ENCODE measurements at places on chromosomes 7 and 10.

GRCh38 chr7:873367-874002 is 2.9 kb upstream of the GET4 start:
- peaks cover 14% of the 10 kb centered on the region for H3K4me1 ChIP-seq
- peaks cover 36% of the 10 kb centered on the region for H3K36me3 ChIP-seq
- H3K4me3 ChIP-seq = peak overlapping the region; percentile 13
- H3K27me3 ChIP-seq = no peaks in the 10 kb centered on the region

- no peak for DNase-seq
- no peaks in the 10 kb centered on the region for H3K36me3 ChIP-seq
- no peak overlapping the region for H3K27ac ChIP-seq
- H3K4me3 ChIP-seq = no peak overlapping the region
- peaks cover 7% of the 10 kb centered on the region for H3K4me1 ChIP-seq
These were observed 42.3 kb downstream of the NRCAM start for GRCh38 chr7:108413782-108414492.

DNA sequence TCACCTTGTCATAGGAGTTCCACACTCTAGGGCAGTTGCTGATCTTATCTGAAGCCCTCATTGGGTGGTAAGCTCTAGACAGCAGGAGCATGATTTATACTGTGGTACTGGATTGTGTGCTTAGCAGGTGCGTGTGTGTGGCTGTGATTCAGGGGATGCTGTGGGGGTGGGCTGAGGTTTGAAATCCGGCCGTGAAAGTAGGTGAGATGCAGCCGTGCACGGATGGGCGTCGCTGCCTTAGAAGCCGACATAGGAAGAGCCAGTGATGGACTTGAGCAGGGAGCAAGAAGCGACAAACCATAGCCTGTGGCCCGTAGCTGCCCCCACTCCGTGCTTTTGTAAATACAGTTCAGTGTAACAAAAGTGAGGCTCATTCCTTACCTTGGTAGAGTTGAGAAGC is 38.2 kb downstream of the PROSER2 start:
- H3K27me3 ChIP-seq = peaks cover 59% of the 10 kb centered on the region
- H3K4me1 ChIP-seq = peaks cover 21% of the 10 kb centered on the region
- no peak for DNase-seq
- no peaks in the 10 kb centered on the region for H3K36me3 ChIP-seq
- H3K4me3 ChIP-seq = no peak overlapping the region

GRCh38 chr10:131446171-131446570 is 134.7 kb upstream of the TCERG1L start:
- no peak for DNase-seq
- no peaks in the 10 kb centered on the region for H3K4me1 ChIP-seq
- H3K36me3 ChIP-seq = no peaks in the 10 kb centered on the region
- H3K27ac ChIP-seq = no peak overlapping the region

GRCh38 chr7:39488467-39489393 is 77.5 kb upstream of the YAE1 start:
- peaks cover 39% of the 10 kb centered on the region for H3K27me3 ChIP-seq
- H3K36me3 ChIP-seq = no peaks in the 10 kb centered on the region
- no peak for DNase-seq
- no peak overlapping the region for H3K4me3 ChIP-seq

DNA sequence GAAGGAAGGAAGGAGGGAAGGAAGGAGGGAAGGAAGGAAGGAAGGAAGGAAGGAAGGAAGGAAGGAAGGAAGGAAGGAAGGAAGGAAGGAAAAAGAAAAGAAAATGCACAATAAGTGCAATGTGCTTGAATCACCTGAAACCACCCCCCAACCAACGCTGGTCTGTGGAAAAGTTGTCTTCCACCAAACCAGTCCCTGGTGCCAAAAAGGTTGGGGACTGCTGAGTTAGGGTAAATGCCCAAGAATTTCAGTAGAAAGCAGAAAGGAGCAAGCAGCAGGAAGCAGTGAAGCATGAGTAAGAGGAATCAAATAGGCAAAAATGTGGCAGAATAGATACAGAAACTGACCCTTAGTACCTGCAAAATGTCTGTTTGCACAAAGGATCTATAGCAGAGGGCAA is 137.2 kb downstream of the JCAD start:
- H3K27me3 ChIP-seq = peaks cover 14% of the 10 kb centered on the region
- peaks cover 3% of the 10 kb centered on the region for H3K4me1 ChIP-seq
- no peak overlapping the region for H3K4me3 ChIP-seq

DNA sequence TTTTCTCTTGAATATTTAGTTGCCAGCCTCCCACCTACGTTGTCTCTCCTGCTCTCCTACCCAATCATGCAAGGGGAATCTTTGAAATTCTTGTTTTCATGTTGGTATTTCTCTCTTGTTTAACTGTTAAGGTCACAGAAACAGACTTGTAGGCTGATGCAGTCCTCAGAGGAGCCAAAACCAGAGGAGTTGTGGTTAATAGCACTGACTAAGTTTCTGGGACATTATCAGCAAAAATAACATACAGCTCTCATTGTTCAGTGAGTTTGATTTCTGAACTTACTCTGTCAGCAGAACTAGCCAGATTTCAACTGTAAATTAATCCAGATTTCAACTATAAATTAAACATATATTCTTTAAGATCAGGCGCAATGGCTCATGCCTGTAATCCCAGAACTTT is 11.1 kb upstream of the CUL1 start:
- peaks cover 6% of the 10 kb centered on the region for H3K27me3 ChIP-seq
- H3K4me1 ChIP-seq = peaks cover 3% of the 10 kb centered on the region
- DNase-seq = no peak

GRCh38 chr7:2516194-2516555 is 3.4 kb upstream of the LFNG start:
- H3K27me3 ChIP-seq = peaks cover 3% of the 10 kb centered on the region
- no peak for DNase-seq
- no peak overlapping the region for H3K4me3 ChIP-seq
- H3K4me1 ChIP-seq = peaks cover 21% of the 10 kb centered on the region
- H3K27ac ChIP-seq = no peak overlapping the region

- no peaks in the 10 kb centered on the region for H3K36me3 ChIP-seq
- H3K4me3 ChIP-seq = no peak overlapping the region
- no peaks in the 10 kb centered on the region for H3K4me1 ChIP-seq
- H3K27me3 ChIP-seq = no peaks in the 10 kb centered on the region
- H3K27ac ChIP-seq = no peak overlapping the region
These were observed 673.0 kb upstream of the AUTS2 start for GRCh38 chr7:68925241-68925640.

DNA sequence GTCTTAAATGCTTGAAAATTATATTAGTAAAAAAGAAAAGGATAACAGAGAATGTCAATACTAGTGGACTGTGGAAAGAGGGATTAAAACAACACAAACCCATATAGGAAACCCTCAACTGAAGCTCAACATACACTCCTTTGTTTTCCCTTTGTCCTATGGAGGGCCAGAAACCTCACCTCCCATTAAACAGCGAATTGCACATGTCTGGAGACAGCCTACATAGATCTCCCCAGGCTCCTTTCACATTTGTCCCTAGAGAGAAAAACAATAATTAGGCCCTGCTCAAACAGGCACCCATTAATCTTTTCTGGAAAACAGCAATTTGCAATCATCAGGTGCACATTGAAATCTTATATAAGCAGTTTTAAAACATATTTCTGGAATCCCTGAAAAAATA is 87.6 kb upstream of the SEMA3D start:
- H3K4me3 ChIP-seq = no peak overlapping the region
- no peaks in the 10 kb centered on the region for H3K27me3 ChIP-seq
- DNase-seq = no peak

GRCh38 chr10:20065814-20066213 is 249.6 kb downstream of the PLXDC2 start:
- no peaks in the 10 kb centered on the region for H3K36me3 ChIP-seq
- H3K27me3 ChIP-seq = no peaks in the 10 kb centered on the region
- no peak overlapping the region for H3K27ac ChIP-seq
- DNase-seq = no peak
- H3K4me3 ChIP-seq = no peak overlapping the region

- peak overlapping the region; percentile 82 for H3K4me3 ChIP-seq
- H3K36me3 ChIP-seq = no peaks in the 10 kb centered on the region
- peaks cover 16% of the 10 kb centered on the region for H3K4me1 ChIP-seq
- DNase-seq = peak; percentile 25
- peak overlapping the region; percentile 79 for H3K27ac ChIP-seq
These were observed 875 bp upstream of the HECTD2 start for GRCh38 chr10:91409069-91409868.

GRCh38 chr10:75405598-75406461 is 4.3 kb upstream of the ZNF503 start:
- no peaks in the 10 kb centered on the region for H3K36me3 ChIP-seq
- peaks cover 23% of the 10 kb centered on the region for H3K4me1 ChIP-seq
- no peak overlapping the region for H3K4me3 ChIP-seq
- no peak for DNase-seq

DNA sequence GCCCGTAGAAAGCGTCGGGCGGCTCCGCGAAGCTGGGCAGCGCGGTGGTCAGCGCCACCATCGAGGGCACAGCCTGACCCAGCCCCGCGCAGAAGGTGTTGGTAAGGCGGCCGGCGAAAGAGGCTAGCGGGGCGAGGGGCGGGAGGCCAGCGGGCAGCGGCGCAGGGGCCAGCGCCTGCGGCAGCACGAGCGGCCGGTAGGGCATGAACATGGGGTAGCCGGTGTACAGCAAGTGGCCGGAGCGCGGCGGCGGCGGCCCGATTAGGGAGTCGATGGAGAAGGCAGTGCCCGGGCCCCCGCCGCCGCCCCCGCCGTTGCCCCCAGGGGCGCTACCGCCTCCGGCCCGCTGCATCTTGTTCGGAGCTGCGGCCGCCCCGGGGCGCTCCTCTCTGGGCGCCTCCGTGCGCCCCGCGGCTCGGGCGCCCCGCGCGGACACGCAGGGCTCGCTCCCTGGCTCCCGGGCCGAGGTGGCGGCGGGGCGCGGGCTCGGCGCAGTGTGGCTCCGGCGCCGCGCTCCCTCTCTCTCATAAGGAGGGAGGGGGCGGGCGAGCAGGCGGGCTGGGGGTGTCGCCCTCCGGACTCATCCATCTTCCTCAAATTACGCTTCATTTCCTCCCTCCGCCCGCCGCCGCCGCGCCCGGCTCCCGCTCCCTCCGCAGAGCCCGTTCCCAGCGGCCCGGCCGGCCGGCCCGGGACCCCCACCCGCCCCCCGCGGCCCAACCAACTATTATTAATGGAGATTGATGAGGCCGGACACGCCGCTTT is at the start of gene GBX1:
Gene GBX1 (minus strand): TSS at position 498 of the 765 bp plus-strand sequence. CDS start 146 bp downstream, at position 352.
- peak within 1 kb of the TSS; percentile 62 for H3K4me3 ChIP-seq
- H3K27me3 ChIP-seq = peaks cover 34% of the 10 kb centered on the region
- H3K27ac ChIP-seq = no peak within 1 kb of the TSS
- H3K4me1 ChIP-seq = peaks cover 8% of the 10 kb centered on the region
- no peak for DNase-seq
- H3K36me3 ChIP-seq = no peaks in the 10 kb centered on the region

DNA sequence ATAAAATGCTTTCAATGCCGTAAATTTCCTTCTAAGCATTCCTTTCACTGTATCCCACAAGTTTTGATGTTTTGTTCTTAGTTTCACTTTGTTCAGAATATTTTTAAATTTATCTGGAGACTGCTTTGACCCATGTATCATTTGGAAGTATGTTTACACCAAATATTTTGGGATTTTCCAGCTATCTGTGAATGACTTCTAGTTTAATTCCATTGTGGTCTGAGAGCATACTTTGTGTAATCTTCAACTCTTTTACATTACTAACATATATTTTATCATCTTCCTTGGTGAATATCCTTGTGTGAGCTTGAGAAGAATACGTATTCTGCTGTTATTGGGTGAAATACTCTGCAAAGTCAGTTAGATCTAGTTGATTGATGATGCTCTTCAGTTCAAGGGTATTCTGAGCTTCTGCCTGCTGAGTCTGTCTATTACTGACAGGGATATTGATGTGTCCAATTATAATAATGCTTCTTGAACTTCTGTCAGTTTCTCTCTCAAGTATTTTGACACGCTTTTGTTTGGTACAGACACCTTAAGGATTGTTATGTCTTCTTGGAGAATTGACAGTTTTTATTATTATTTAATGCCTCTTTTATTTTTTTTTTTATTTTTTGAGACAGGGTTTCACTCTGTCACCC is 31.6 kb downstream of the MKLN1 start:
- no peak for DNase-seq
- peaks cover 58% of the 10 kb centered on the region for H3K4me1 ChIP-seq
- no peaks in the 10 kb centered on the region for H3K27me3 ChIP-seq
- peaks cover 8% of the 10 kb centered on the region for H3K36me3 ChIP-seq

- no peaks in the 10 kb centered on the region for H3K27me3 ChIP-seq
- peaks cover 2% of the 10 kb centered on the region for H3K4me1 ChIP-seq
- DNase-seq = no peak
- no peaks in the 10 kb centered on the region for H3K36me3 ChIP-seq
These were observed 78.6 kb upstream of the ARMC3 start for GRCh38 chr10:22849077-22849805.

DNA sequence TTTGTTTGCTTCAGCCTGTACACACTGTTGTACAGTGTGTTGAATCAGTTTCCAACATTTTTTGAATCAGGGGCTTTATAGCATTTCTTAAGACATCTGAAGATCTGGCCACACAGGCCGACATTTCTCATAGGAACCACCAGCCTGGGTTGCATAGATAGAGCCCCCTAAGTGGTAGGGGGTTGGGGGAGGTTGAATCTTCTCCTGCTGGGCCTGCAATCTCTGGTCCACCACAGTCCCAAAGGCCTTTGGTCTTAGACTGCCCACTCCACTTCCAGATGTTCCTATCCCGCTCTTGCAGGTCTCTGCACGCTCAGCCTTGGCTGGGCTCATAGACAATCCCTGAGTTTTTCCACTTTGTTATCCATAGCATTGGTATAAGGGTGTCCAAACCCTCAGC is 75.4 kb upstream of the HABP2 start:
- no peaks in the 10 kb centered on the region for H3K4me1 ChIP-seq
- no peak overlapping the region for H3K4me3 ChIP-seq
- DNase-seq = no peak

GRCh38 chr7:88329532-88330463 is 23.1 kb upstream of the STEAP4 start:
- DNase-seq = no peak
- H3K36me3 ChIP-seq = no peaks in the 10 kb centered on the region
- no peak overlapping the region for H3K27ac ChIP-seq
- H3K27me3 ChIP-seq = peaks cover under 1% of the 10 kb centered on the region
- peaks cover 3% of the 10 kb centered on the region for H3K4me1 ChIP-seq

DNA sequence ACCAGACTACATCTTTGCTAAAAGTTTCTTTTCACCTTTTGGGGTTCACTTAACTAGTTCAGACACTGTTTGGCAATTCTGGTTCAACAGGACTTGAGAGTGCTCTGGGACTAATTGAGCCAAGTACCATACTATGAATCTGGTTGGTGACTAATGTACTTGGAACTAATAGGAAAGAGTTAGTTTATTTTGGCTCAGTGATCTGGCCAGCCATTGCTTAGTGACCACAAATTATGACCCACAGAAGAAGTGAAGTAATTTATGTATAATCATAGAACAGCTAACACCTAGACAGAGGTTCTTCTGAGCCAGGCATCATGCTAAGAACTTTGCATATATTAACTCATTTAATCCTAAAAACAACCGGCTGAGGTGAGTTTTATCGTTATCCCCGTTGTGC is 126.5 kb upstream of the JCAD start:
- no peaks in the 10 kb centered on the region for H3K4me1 ChIP-seq
- H3K27me3 ChIP-seq = peaks cover 20% of the 10 kb centered on the region
- H3K36me3 ChIP-seq = no peaks in the 10 kb centered on the region
- H3K27ac ChIP-seq = no peak overlapping the region
- H3K4me3 ChIP-seq = no peak overlapping the region

DNA sequence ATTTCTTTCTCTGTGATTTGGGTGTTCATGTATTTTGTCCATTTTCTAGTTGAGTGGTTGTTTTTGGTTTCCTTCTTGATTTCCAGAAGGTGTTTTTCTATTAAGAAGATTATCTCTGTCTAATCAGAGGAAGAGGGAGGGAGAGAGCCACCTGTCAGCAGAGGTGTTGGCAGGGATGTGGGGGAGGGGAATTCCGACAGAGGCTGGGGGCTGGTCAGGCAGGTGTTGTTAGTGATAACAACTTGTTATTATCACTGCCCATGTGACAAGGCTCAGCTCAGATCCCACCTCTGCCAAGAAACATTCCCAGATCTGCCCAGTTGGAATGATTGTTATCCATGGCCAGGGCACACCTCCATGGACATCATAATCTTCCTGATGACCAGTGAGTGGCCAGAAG is 293.4 kb downstream of the GFRA1 start:
- no peaks in the 10 kb centered on the region for H3K4me1 ChIP-seq
- no peak for DNase-seq
- no peaks in the 10 kb centered on the region for H3K36me3 ChIP-seq

Data from activated T-helper 2 cell treated with anti-CD3 and anti-CD28 coated beads, Interferon-gamma antibody, Interleukin-2, Interleukin-4, amounts not matched to agents 10 μg/mL and 5 μg/mL and 100 μg/mL, durations not matched to agents 14 hours and 24 hours and 36 hours (primary cell).